Glomerular endothelial cell (primary cell): ENCODE measurements at places on chromosomes 13 and 19. TPM values are rescaled to one million over a fixed set of nuclear protein-coding genes. Genes with fewer than 3 reads are reported as not detected.

SPRYD7 gene
- 6.1 and 7.7 TPM in 2 replicates for total RNA-seq

UNC13A gene
- 0.19 and 0.70 TPM in 2 replicates for total RNA-seq

REEP6 gene
- total RNA-seq, result 4.3 and 4.4 TPM in 2 replicates

GAPDHS gene
- not detected in 2 replicates for total RNA-seq

GJB6 gene
- not detected in 2 replicates for total RNA-seq

ZIK1 gene
- 3.9 and 6.7 TPM in 2 replicates for total RNA-seq

ZNF419 gene
- total RNA-seq, result 4.1 and 7.9 TPM in 2 replicates

MAST1 gene
- total RNA-seq, result 0.64 and 3.2 TPM in 2 replicates
